ENCODE measurements at places on chromosomes 11 and 22. TPM values are rescaled to one million over a fixed set of nuclear protein-coding genes. Genes with fewer than 3 reads are reported as not detected.
A peak's percentile ranks its signal among the peaks of the same experiment; 100 is the strongest.

The RBMXL2 gene
- not detected for total RNA-seq

The SLC22A6 gene
- not detected for total RNA-seq

The SIDT2 gene
- total RNA-seq, result 65.5 TPM

The CEP126 gene
- total RNA-seq, result 8.9 TPM

The GRIK4 gene
- 0.11 TPM for total RNA-seq

DNA sequence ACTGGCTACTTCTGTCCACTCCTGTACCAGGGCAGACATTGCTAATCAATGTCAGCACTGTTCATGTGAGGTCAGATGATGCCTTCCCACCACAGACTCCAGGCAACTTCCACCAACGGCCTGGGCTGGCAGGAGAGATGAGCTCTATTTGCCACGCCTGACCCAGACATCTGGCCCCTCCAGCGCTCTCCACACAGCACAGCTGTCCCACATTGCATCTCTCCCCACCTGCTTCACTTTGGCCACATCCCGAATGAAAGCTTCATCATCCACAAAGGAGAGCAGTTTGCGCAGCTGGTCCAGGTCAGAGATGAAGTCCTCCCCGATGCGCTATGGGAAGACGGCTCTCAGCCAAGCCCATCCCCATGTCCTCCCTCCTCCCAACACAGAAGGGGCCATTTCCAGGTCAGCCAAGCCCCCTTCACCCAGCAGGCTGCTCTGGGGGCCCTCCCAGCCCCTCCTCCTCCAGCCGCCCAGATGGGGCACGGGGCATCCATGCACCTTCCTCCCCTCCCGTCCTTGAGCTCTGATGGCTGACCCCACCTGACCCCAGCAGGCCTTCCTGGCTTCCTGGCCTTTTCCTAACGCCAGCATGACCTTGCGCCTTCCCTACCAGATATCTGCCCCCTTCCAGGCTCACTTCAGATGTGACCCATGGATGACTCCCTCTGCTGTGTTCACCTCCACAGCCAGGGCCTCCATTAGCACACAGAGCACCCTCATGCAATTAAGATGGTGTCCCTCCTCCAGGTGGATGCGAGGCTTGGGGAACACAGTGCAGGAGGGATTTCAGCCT lies 7.4 kb downstream of the PYGM start:
- no peak for DNase-seq

DNA sequence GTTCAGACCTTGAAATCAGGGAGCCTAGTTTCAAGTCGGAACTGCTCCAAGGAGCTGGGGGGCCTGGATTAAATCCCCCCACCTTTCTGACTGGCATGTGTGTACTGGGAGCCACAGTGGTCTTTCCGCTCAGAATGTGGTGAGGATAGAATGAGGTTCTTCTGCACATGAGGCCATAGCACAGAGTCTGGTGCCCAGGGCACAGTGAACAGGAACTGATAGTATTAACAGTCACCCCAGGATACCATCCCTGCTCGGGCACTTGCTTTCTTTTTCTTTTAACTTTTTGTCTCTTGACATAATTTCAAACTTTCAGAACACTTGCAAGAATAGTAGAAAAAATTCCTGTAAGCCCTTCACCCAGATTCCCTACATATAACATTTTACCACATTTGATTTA lies 28.8 kb downstream of the LMO1 start:
- no peak for DNase-seq

- DNase-seq, result no peak
Measured at GRCh38 chr11:110026858-110027626, 66.2 kb upstream of the ZC3H12C start.

DNA sequence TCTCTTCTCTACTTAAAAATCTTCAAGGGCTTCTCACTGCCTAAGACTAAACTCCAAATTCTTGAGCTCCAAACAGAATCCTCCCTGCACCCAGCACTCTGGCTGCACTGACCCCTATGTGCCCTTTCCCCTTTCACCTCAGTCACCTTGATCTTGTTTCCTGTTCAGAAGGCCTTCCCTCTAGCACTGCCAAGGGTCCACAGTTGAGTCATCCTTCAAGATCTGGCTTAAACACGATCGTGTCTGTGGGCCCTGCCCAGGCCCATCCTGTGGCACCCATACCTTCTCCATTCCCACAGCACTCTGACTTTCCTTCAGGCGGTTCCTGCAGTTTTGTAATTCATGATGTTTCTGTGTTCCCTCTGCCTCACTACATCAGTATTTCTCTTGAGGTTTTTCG lies 129.2 kb downstream of the ARL14EP start:
- no peak for DNase-seq

- DNase-seq, result no peak
Measured at GRCh38 chr11:13761716-13762115, 93.2 kb downstream of the FAR1 start.

GRCh38 chr11:76327202-76327601 lies 53.7 kb downstream of the THAP12 start:
- DNase-seq, result no peak

- peak; percentile 89 for DNase-seq
Measured at GRCh38 chr22:41917903-41918791, 3.3 kb upstream of the SHISA8 start.

DNA sequence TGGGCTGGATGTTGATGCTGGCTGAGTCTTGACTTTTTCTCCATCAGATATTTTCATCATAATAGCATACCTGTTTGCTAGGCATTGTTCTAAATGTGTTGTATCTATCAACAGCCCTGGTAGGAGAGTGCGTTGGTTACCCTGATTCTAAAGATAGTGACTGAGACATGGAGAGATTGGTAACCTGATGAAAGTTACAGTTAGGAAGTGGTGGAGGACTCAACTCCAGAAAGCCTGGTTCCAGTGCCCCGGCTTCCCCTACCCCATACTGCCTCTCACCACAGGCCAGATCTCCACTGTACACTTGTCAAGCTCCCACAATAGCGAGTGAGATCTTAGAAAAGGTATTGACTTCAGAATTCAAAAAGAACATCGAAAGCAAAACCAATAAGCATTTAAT lies 22.8 kb upstream of the RELT start:
- DNase-seq, result no peak

DNA sequence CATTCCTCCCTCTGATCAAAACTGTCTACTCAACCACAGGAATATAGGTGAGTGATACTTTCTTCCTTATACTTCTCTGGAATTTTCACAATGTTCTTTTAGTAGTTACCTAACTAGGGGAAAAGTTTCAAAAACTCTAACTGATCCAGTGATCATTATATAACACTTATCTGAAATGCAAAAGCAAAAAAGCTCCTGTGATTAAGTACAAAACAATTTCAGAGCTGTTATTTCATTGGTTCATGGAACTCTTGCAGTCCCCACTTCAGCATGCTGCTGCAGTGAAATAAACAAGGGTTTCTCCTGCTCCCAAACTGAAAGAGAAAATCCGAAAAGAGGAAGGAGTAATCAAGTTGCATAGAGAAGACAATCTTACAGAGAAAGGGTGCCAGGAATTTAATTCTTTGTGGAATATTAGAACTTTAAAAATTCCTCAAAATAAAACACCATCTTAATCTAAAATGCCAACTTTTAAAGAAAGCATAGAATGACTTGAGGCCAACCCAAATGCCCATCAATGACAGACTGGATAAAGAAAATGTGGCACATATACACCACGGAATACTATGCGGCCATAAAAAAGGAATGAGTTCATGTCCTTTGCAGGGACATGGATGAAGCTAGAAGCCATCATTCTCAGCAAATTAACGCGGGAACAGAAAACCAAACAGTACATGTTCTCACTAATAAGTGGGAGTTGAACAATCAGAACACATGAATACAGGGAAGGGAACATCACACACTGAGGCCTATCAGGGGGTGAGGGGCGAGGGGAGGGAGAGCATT lies 20.3 kb downstream of the PPP2R1B start:
- DNase-seq, result no peak

GRCh38 chr11:120719348-120719747 lies 207.8 kb downstream of the GRIK4 start:
- no peak for DNase-seq

DNA sequence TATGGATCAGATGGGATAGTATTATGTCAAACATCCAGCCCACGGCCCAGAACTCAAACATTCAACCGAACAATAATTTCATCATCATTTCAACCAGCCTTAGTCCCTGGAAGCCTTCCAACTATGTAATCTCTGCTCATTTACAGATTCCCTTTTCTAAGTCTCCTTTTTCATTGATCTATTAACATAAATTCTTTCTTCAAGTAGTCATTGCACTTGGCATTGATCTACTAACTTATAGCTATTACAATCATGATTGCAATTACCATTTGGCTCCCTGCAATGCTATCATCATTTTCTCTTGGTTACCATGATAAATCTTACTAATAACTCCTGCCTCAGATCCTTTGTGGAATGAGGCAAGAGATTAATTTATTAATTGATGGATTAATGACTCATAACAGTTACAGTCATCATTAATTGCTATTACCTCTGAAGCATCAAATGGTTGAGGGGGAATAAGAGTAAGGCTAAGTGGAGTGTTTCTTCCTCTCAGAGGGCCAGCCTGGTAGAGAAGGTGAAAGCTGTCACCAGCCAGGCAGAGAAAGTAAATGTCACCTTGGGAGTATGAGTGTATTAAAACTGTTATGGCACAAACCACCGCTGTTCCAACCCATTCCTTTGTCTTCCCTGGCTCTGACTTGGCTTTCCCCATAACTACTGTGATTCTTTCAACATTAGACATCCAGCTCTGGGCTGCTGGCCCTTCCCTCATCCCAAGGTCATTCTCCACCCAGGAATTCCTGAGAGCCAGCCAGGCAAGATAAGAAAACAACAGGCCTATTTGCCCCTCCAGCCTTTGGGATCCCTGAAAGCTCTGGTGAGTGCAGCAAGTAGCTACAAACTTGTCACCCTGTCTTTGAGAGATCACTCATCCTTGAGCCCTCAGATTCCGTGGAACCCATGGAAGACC lies 174.7 kb downstream of the RRAS2 start:
- DNase-seq, result no peak

GRCh38 chr11:128284634-128285033 lies 302.7 kb downstream of the ETS1 start:
- DNase-seq, result no peak

DNA sequence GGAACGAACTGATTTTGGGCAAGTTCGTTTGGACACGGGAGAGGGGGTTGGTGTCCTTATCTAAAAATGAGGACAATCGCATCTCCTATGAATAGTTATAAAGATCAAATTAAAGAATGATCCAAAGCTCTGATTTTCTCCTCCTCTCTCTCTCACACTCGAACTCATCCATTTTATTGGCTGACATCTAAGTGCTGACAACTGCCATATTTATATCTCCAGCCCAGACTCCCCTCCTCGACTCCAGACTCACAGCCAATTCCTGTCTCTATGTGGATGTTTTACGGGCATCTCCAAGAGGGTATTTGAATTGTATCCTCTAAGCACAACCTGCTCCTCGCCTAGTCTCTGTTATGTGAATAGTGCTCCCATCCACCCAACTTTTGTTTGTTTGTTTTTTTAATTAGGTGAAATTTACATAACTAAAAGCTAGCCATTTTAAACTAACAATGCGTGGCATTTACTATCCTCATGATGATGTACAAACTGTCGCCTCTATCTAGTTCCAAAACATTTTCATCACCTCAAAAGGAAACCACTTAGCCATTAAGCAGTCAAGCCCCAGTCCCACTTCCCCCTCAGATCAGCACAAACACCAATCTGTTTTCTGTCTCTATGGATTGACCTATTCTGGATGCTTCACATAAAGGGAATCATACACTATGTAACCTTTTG lies 4.0 kb downstream of the SYN3 start:
- no peak for DNase-seq

DNA sequence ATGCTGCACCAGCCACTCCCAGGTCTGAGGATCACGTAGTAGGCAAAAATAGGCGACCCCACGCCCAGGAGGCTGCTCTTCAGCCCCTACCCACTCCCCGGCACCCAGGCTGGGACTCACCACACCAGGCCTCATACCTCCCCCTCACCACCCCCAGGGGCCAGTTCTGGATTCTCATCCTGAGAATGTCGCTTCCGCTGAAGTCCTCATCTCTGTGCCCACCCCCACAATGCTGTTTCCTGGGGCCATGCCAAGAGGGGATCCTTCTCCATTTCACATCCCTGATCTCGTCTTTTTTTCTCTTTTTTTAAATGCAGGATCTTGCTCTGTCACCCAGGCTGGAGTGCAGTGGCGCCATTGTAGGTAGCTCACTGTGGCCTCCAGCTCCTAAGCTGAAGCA lies 1.7 kb upstream of the OSM start:
- no peak for DNase-seq

GRCh38 chr22:19396934-19397733 lies 34.4 kb downstream of the HIRA start:
- no peak for DNase-seq

DNA sequence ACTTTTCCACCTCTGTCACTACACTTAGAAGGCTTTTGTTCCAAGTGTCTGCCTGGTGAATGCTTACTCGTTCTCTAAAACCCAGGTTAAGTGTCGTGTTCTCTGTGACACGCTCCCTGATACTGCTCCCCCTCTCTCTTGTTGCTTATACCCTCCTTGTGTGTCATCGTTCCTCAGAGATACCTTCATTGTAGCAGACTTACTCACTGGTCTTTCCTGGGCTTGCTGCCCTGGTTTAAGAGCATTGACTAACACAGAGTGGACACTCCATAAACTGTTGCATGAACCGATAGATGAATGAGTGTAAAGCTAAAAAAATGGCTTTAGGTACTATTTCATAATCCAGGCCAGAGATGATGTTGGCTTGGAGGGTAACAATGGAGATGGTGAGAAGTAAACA lies 171.3 kb downstream of the GRIK4 start:
- no peak for DNase-seq

GRCh38 chr22:23187871-23188700 lies 7.8 kb downstream of the BCR start:
- no peak for DNase-seq

GRCh38 chr11:16169541-16169940 lies 186.8 kb downstream of the SOX6 start:
- no peak for DNase-seq

DNA sequence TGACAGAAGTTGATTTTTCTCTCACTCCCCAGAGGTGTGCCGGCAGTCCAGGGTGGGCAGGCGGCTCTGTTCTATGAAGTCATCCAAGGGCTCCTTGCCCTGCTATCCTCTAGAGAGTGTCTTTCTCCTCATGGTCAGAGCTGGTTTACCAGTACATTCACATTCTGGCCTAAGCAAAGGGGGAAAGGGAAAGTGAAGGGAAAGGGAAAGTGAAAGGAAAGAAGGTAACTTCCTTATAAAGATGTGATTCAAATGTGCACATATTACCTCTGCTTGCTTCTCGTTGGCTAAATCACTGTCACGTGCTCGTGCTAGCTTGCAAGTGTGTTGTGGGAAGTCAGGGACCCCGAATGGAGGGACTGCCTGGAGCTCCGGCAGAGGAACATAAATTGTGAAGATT lies 2.9 kb upstream of the HTATIP2 start:
- DNase-seq, result no peak

Measured in osteocyte (in vitro differentiated cells).